ENCODE measurements at places on chromosomes 5 and 9. TPM values are rescaled to one million over a fixed set of nuclear protein-coding genes. Genes with fewer than 3 reads are reported as not detected.

MAMDC4 gene
- 0.64 TPM for total RNA-seq

SELENOP gene
- 604 TPM for total RNA-seq

ENC1 gene
- total RNA-seq = 44.5 TPM

BARHL1 gene
- total RNA-seq = not detected

IL33 gene
- 2.8 TPM for total RNA-seq

PCDHB9 gene
- 0.13 TPM for total RNA-seq

UBAC1 gene
- 25.9 TPM for total RNA-seq

KIF12 gene
- not detected for total RNA-seq

ACSL6 gene
- total RNA-seq = 0.77 TPM

NOXA1 gene
- 1.3 TPM for total RNA-seq

FOXD1 gene
- 0.13 TPM for total RNA-seq

CCDC152 gene
- 0.13 TPM for total RNA-seq

SLC44A1 gene
- 18.7 TPM for total RNA-seq

PCDHGA9 gene
- total RNA-seq = 1.4 TPM

CDKN2B-AS1 gene
- 0.76 TPM for total RNA-seq

TXNDC8 gene
- not detected for total RNA-seq

ADAMTS19 gene
- total RNA-seq = not detected

BRINP1 gene
- 0.26 TPM for total RNA-seq

FOXD4 gene
- total RNA-seq = 0.13 TPM

EIF4E1B gene
- total RNA-seq = not detected

BSPRY gene
- total RNA-seq = not detected

SPINK5 gene
- 0.13 TPM for total RNA-seq

IFNK gene
- total RNA-seq = not detected

LCN12 gene
- not detected for total RNA-seq

GPR21 gene
- 0.39 TPM for total RNA-seq

PCDHGA5 gene
- total RNA-seq = 0.63 TPM

LSM11 gene
- total RNA-seq = 7.1 TPM

DIRAS2 gene
- total RNA-seq = 0.39 TPM

AGXT2 gene
- not detected for total RNA-seq

IL7R gene
- total RNA-seq = 0.25 TPM

WNK2 gene
- total RNA-seq = under 0.01 TPM

LHX2 gene
- not detected for total RNA-seq

SPATA6L gene
- total RNA-seq = 3.3 TPM

RNF183 gene
- not detected for total RNA-seq

BTNL8 gene
- total RNA-seq = 0.13 TPM

CCNG1 gene
- total RNA-seq = 300 TPM

FAM221B gene
- total RNA-seq = not detected

All from dermis microvascular lymphatic vessel endothelial cell (primary cell).